Activated CD4-positive, CD25-positive, alpha-beta regulatory T cell (primary cell): ENCODE measurements at places on chromosomes 6 and 20.

DNA sequence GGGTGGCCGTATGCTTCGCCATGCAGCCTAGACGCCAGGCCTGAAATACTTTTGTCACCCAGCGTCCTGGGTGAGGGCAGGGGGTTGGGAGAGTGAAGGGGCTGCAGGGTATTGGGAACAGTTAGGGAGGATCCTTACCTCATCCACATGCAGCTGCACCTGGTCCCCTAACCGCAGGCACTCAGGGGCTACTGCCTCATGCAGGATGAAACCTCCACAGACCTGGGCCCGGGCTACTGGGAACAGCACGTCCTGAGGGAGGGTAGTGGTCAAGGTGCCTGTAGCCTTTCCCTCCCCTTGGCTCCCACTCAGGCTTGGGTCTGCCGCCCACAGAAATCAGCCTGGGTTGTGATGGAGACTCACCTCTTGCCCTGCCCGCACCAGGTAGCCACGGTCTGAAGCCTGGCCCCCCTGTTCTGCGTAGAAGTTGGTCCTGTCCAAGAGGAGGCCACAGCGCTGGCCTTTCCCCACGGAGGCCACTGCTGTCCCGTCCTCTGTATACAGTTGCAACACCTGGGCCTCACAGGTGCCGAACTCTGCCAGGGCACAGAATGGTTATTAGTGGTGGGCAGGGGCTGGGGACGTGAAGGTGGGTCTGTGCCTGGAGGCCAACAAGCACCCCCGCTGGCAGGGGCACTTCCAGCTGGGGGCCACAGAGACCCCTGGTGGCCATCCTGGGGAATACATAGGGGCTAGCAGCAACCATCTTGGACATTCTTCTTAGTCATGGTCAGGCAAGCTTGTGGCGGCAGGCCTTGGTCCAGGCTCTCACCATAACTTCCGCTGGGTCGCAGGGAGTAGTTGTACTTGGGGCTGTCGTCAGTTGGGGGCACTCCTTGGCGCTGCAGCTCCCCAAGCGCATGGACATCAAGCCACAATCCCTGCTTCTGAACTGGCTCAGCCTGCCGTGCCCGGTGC, 8.6 kb downstream of the AARS2 start:
- DNase-seq: no peak

- peak; percentile 70 for DNase-seq
Observed at GRCh38 chr6:159104163-159104925, 59.6 kb upstream of the TAGAP start.

- no peak for DNase-seq
Observed at GRCh38 chr6:53322188-53323029, 26.3 kb downstream of the ELOVL5 start.

DNA sequence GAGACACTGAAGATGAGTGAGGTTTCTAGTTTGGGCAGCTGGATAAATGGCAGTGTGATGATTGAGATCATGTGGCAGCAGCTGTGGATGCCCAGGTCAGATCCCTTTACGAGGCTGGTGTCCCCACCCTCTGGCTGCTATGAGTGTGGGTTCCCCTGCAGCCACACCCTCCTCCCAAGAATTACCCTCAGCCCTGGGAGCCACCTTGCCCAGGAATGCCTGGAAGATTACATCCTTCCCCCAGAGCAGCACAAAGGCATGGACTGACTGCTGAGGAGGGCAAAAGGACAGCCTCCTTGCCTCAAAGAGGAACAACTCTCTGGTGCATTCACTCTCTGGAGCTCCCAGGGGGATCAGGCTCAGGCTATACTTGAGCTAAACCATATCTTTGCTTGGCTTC, 15.0 kb upstream of the PKHD1 start:
- no peak for DNase-seq

- DNase-seq: no peak
Observed at GRCh38 chr6:21792177-21792576, 198.6 kb downstream of the SOX4 start.

DNA sequence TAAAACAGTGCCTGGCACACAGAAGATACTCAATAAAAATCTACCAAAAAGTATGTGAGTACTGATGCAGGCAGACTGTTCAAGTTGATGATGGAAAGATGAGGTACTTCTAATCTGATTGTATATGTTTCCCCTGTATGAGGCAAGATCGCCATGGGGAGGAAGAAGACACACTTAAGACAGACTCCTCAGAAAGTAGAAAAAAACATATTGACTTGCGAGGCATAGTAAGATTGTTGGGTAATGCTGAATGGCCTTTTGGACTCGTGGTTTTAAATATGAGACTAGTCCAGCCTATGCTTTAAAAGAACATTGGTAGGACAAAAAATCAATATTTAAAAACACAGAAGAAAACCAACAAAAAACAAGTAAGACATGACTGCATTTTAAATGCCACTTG, 72.6 kb downstream of the SHPRH start:
- no peak for DNase-seq

DNA sequence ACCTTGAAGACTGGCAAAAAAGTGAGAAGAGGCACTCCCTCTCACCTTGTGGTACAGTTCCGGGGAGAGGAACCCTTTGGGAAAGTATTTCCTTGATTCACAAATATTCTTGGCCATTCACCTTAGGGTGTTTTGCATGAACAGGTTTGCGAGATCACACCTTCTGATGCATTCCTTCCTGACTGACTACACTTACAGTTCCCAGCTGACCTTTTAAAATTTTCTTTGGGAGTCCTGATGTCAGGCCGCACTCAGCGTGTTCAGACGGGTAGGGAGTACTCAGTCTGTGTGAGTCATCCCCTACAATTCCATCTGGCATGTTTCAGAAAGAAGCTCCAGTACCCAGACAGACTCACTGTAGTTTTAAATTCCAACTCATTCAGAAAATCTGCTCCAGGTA, 1.7 kb downstream of the ADGRF4 start:
- DNase-seq: no peak

DNA sequence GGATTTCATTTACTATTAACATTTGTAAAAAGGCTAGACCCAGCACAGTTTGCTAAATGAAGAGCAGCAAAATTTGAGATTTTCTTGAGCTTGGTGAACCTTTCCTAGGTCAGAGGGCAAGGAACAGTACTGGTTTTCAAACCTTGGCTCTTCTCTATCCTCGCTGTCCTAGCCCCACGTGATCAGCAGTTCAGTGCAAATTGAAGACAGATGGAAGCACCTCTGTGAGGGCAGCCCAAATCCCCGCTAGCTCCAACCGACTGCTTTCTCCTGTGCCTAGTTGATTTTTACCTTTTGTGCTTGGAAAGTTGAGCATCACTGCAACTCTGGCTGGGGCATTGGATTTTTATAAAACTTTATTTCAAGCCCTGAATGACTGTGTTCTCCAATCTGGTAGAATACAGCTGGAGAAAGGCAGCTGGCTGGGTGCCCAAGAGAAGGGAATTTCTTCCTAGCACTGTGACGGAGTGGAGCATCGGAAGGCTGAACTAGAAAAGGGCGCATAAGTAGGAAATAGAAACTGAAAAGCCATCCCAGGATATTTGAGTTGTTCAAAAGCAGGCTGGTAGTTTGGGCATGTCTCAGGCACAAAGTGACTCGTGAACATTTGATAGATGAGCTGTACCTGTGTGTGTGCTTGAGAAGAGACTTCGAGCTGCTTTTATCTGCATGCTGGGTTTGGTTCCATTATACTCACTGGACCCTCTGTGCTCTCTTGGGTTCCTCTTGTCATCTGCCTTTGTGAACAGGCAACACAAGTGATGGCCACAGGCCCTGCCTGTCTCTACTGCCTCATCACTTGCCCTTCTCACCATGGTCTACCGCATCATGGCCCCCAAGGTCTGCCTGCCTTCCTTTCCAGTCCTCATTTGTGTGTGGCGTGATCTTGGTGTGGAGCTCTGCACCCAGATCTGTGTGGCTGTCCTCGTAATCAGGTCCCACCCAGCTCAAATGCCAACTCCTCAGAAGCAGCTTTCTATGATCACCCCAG, 2.3 kb downstream of the RNF114 start:
- DNase-seq: no peak

GRCh38 chr6:81331526-81331925, 421.0 kb downstream of the TENT5A start:
- DNase-seq: no peak

GRCh38 chr6:121959501-121959900, 440.0 kb upstream of the HSF2 start:
- DNase-seq: no peak

GRCh38 chr6:104268389-104268788, 591.3 kb downstream of the HACE1 start:
- no peak for DNase-seq

DNA sequence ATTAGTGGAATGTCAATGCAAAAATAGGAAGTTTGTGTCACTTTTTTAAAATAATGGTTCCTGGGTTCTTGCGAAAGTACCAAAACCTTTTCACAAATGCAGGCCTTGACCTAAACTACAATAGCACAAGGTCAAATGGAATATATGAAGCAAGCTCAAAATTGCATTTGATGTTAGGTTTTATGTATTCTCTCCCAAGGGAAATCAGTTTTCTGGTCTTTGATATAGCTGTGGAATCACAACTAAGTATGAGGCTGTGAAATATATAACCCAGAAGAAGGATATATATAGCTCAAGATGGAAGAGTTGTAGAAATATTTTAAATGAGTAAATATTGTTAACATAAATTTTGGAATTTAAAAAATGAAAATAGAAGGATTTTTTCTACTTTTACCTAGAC, 327.3 kb downstream of the RIMS1 start:
- DNase-seq: no peak

DNA sequence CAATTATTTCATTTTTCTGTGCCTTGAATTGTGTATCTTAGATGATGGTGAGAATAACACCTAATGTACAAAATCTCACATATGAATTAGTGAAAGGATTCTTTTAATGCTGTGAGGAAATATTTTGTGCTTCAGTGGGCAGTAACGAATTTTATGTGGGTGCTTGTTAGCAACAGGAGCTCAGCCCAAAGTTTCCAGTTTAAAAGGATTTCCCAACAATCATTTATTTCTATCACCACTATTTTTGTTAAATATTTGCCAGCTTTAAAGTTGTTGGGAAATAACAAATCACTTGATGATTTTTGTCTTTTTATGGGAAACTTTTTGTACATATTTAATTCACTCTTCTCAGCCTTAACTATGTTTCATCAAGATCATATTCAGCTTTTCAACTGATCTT, 111.8 kb downstream of the QKI start:
- DNase-seq: no peak

GRCh38 chr6:151391471-151392413, at the start of gene ZBTB2:
Gene ZBTB2 (minus strand): TSS chr6:151391559. CDS start chr6:151373637, 17,922 bp downstream.
- peak; percentile 56 for DNase-seq

- no peak for DNase-seq
Observed at GRCh38 chr20:50774515-50774914, 20.3 kb upstream of the BCAS4 start.

GRCh38 chr6:111265842-111266241, 178.5 kb downstream of the SLC16A10 start:
- no peak for DNase-seq

- no peak for DNase-seq
Observed at GRCh38 chr6:22133357-22133756, 163.5 kb downstream of the PRL start.

DNA sequence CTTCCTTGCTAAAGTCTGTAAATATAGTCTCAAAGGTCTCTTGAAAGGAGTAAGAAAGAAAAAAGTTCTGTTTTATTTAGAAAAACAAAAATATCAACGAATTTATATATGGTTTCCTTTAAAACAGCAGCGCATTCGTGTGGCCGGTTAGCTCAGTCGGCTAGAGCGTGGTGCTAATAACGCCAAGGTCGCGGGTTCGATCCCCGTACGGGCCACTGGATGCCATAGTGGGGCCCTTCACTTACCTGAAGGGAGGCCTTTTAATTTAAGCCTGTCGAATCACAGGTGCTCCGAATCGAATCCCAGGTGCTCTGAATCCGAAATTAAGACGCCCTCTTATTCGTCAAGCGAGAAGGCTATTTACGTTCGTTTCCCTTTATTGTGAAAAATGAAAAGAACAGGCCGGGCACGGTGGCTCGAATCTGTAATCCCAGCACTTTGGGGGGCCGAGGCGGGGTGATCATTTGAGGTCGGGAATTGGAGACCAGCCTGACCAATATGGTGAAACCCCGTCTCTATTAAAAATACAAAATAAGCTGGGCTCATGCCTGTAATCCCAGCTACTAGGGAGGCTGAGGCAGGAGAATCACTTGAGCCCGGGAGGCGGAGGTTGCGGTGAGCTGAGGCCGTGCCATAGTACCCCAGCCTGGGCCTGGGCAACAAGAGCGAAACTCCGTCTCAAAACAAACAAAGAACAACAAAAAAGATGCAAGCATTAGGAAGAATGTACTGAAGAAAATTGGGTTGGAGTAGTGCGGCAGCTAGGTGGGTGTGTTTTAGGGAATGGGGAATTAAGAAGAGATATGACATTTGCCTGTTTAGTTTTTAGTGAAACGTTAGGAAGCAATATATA, 195.8 kb upstream of the ZNF184 start:
- DNase-seq: peak; percentile 6

GRCh38 chr6:161832622-161833021, 558.8 kb upstream of the AGPAT4 start:
- no peak for DNase-seq

DNA sequence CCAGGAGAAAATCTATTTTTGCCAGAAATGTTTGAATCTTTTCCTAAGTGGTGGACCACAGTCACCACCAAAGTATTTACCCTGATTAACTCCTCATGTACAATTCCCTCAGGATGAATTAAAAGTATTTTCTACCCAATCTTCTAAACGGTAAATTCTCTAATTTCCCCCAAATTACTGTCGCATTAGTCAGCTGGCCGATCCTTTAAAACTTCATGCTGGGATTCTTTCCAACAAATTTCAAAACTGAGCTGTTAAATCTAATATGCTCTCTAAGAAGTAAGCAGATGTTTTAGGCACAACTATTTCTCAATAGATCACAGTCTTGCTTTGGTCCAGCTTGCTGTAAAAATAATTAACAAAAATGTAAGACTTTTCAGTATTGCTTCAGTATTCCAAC, 447.2 kb downstream of the FRK start:
- no peak for DNase-seq

DNA sequence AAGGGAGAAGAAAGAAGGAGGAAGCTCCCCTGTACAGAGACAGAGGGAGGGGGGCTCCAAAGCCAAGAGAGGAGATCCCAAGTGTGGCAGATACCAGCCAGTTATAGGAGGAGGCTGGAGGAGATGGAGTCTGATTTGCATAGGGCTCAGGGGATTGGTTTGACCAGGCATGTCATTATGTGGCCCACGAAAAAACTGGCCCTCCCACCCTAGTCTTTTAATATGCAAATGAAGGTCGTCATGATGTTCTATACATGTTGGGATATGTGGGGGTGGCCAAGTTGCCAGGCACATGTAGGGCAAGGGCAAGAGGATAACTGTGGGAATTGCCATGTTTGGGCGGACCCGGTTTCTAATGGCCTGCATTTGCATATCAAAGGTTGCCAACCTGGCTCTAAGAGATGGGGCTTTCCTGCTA, 17.6 kb upstream of the ZFP64 start:
- no peak for DNase-seq

DNA sequence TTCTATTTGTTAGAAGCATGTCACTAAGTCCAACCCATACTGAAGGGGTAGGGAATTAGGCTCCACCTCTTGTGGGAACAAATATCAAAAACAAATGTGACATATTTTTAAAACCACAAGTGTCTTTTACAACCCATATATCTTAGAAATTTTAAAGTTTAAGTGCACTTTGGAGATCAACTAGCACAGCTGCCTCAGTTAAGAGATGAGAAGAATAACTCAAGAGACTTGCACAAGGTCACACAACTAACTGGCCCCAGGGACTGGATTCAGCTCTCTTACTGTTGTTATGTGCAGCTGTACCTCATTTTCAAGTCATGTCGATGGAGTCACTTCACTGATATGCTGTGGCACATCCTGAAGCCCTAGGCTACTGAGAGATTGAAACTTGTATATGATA, 102.9 kb upstream of the BMP2 start:
- no peak for DNase-seq

GRCh38 chr6:39188571-39188970, 40.7 kb downstream of the KCNK5 start:
- DNase-seq: no peak
